ENCODE measurements at places on chromosomes 12 and 14.

- peak; percentile 91 for DNase-seq
These were observed 33.5 kb upstream of the NXPH4 start for GRCh38 chr12:57182918-57183575.

- no peak for DNase-seq
These were observed 106.5 kb downstream of the ADGRD1 start for GRCh38 chr12:131060011-131060703.

GRCh38 chr12:103278329-103278728 lies 217.4 kb downstream of the C12orf42 start:
- no peak for DNase-seq

DNA sequence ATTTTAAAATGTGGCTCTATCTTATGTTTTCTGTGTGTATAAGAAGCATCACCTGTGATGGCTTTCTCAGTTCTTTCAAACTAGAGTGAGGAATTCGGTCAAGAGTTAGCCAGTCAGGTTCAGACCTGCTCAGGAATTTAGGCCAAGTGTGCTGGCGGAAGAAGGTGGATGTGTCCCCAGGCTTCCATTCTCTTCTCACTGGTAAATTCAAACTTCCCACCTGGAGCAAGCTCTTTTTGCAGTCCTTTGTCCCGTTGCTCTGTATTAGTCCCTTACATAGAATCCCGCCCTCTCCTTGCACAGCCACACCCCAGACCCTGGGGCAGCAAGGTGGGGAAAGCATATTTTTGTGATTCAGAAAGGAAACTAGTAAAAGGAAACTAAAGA lies 124.7 kb upstream of the PWP1 start:
- DNase-seq: no peak

- DNase-seq: no peak
These were observed 190.5 kb downstream of the DACT1 start for GRCh38 chr14:58828298-58828697.

GRCh38 chr12:237026-237815 lies 23.3 kb upstream of the SLC6A12 start:
- no peak for DNase-seq

DNA sequence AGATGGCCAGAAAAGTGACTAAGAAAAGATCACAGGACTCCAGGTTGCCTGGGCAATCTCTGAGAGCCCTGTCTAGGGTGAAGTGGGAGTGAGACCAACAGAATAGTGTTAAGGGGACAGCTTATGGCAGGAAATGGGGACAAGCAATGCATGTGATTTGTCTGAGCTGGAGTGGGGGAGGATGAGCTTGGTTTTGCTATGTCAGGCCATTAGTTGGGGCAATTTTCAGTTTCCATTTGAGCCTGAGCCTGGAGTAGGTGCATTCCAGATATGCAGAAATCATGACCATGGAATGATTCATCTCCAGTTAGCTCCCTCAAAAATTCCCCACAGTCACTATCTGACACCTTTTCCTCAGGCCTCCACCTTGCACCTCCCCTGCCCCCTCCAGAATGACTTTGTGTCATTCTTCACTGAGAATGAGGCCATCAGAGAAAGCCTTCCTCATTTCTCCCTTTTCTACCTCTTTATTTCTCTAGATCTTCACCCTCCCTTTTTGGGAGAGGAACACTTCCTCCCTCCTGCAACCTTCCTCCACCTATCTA lies 150.9 kb upstream of the PLEKHG7 start:
- DNase-seq: no peak

- DNase-seq: peak; percentile 74
These were observed 1.6 kb downstream of the AGAP2 start for GRCh38 chr12:57736741-57737466.

GRCh38 chr12:81381951-81382350 lies 304.1 kb downstream of the ACSS3 start:
- DNase-seq: no peak

- no peak for DNase-seq
These were observed 690.5 kb downstream of the C12orf50 start for GRCh38 chr12:87338681-87339080.

DNA sequence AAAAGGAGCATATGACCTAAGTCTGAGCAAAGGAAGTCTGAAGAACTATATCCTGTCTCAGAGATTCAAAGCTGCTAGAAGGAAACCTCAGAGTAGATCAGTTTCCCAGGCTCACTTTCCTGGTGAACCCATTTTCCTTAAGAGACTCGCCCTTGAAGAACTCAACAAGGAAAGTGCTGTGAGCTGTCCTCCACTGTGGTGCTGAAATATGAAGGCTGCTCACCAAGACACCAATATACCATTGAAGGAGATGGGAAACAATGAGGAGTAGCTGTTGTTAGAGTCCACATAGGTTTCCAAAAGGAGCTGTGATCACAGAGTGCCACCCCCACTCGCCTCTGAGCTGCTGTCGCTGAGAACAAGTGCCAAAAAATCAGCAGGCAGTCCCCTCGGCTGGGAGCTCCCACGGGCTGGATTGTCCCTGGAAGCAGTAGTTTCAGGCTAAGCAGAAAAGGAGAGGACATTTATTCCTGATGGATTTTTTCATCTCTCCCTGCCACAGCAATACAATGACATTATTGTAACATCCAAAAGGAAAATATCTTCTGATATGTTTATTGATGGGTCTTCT lies 282.1 kb downstream of the RPS29 start:
- no peak for DNase-seq

- no peak for DNase-seq
These were observed 95.6 kb downstream of the ASCL1 start for GRCh38 chr12:103053089-103053488.

- DNase-seq: no peak
These were observed 16.4 kb downstream of the DAD1 start for GRCh38 chr14:22572562-22573058.

GRCh38 chr12:70555081-70555480 lies 82.1 kb downstream of the PTPRB start:
- no peak for DNase-seq

DNA sequence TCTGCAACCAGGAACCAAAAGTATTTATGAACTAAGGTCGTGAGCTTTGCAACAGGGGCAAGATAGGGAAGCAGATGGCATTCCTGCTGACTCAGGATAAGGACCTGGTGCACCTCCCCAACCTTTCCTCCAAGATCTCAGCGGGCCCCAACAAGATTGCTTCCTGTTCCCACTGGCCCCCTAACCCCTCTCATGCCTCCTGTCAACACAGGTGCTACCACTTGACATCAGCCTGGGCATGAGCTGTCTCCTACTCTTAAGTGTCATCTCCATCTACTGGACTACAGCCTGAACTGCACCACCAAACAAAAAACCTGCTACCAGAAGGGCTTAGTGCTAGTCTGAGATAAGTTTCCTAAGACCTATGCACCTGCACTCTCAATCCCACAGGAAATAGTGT lies 32.7 kb downstream of the MED6 start:
- no peak for DNase-seq

- DNase-seq: no peak
These were observed 79.9 kb downstream of the ACACB start for GRCh38 chr12:109196332-109196731.

GRCh38 chr12:123092866-123093265 lies 58.0 kb downstream of the PITPNM2 start:
- DNase-seq: no peak

- no peak for DNase-seq
These were observed 9.5 kb downstream of the RNASE11 start for GRCh38 chr14:20578325-20578724.

DNA sequence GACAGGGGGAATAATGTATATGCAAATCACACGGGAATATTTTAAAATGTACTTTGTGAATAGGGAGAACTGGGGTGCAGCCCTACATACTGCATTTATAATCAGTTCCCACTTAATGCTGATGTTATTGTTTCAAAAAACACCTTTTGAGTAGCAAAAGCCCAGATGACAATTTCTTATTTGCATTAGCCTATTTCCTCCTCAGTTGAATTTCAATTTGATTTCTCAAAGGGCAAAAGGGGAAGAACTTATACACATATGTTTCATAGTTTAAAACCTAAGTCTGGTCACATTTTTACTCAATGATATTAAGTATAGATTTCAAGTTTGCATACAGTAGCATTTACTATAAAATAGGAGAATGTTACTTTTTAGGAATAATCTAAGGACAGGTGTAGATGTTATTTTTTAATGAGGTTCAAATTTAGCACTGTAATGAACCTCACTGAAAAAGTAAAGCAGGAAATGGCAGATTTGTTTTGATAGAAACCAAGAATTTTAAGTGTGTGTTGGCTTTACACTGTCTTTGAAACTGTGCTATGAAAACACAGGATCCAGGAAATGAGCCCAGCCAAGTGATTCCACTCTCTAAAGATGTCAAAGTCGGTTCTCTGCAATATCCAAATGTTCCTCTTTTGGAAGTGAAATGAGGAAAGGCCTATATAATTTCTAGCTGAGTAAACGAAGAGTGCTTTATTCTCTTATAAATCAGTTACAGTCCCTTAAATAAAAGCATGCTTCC lies 367.4 kb downstream of the BTG1 start:
- no peak for DNase-seq
